Amygdala (tissue), 56 donors: ENCODE measurements at places on chromosomes 4 and X.

DNA sequence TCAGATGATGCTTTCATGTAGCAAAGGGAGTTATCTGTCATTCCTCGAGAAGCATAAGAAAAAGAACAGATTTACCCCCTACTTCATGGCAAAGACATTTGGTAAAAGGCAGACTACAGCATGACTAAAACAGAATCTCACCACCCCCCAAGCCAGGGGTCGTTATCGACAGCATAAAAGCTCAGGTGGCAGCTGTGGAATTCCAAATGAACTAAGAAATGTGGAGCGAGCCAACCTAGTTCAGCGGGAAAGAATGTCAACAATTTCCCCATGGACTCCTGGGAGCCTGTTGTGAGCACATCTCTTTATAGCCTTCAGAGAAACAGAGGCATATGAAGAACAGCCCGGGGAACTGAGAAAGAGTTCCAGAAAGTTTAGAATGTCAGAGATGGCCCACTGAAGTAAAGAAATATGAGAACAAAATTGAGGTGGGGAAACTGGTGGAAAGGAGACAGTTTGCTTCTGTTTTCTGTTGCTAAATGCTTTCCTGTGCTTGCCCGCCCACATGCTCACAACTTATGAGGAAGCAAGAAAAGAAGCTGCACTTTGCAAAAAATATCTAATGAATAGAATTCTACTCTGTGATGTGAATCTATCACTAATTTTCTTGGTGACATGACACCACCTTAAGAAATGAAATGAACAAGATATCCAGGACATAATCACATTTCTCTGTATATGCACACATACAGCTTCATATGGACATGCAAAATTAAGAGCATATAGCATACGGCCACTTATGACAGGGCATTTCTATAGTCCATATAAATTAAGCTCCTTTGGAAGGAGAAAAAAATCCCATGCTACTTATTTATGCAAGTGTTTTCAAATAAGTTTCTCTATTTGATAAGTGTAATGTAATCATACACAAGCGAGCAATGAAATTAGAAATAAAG, 135.3 kb upstream of the MID1 start:
- DNase-seq, result no peak

GRCh38 chr4:8872402-8873291, 1.0 kb upstream of the HMX1 start:
- DNase-seq, result no peak

GRCh38 chrX:69065451-69065850, 99.8 kb downstream of the PJA1 start:
- no peak for DNase-seq

DNA sequence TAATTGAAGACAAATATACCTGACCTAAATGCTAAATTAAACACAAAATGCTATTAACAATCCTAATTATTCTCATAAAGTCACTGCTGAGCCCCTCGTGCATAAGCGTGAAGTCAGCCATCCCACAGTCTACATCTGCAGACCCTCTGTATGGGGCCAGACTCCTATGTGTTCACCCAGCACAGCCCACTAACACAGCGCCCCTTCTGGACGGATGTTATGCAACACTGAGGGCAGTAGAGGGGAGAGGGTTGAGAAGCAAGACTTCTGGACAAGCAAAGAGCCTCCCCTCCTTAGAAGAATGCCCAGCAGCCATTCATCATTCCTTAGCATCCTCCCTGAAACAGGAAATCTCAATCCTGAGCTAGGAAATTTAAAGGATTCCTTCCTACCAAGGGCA, 7.9 kb downstream of the TRPC3 start:
- DNase-seq, result no peak

DNA sequence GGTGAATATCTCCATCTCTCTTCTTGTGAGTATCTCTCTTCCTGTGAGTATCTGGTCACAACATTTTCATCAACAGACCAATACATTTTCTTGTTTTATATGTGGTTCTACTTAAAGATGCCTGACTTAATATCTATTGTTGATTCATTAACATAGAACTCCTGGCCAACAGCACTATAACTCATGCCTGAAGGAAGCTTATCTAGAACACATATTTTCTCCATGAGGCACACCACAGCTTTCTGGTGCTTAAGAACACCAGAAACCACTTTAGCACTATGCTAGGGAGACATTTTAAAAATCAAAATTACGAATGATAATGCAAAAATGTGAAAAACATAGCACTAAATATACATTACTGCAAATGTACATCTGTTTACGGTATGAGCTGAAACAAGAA, 190.4 kb downstream of the GABRB1 start:
- DNase-seq, result no peak

DNA sequence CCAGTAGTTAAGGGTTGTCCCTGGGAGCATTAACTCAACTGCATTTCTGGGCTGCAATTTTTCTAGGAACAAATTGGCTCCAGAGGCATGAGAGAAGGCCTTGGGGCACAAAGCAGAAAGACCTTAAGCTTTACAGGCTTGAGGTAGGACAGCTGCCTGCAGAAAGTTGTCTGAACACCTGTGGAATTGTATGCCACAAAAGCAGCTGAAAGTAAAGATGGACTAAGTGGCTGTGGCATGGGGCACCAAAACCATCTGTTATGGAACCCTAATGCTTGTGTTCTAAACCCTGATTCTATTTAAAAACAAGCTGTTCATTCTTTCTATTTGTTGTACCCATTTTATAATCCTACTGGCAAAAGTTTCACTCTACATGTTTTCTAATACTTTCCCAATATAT, 515.2 kb downstream of the GLUD2 start:
- no peak for DNase-seq

- no peak for DNase-seq
Observed at GRCh38 chr4:38497121-38497520, 166.9 kb upstream of the KLF3 start.

DNA sequence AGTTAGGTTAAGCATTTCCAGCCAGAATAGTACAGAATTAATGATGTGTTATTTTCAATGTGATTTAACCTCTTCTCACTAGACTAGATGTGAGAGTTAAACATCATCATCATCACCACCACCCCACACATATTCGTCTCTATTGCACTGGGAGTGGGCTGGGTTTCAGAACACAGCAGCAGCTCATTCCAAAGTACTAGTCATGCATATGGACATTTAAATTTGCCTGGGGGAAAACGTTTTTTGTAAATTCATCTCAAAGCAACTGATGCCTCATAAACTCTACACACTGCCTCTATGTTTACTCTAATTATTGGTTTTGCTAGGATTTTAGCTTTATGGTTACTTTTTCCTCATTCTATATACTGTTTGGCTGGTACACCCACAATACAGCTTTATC, 509.1 kb downstream of the PPP4R3C start:
- no peak for DNase-seq

GRCh38 chr4:95289028-95289634, 259.6 kb downstream of the UNC5C start:
- no peak for DNase-seq
